ENCODE measurements at places on chromosomes 11 and 22. TPM values are rescaled to one million over a fixed set of nuclear protein-coding genes. Genes with fewer than 3 reads are reported as not detected.

GRCh38 chr22:47196881-47197772 is 434.7 kb downstream of the TBC1D22A start:
- DNase-seq = peak; percentile 46

- no peak for DNase-seq
These were observed 4.0 kb downstream of the FXYD2 start for GRCh38 chr11:117820516-117820915.

- no peak for DNase-seq
These were observed 172.9 kb upstream of the DDI1 start for GRCh38 chr11:103863497-103863896.

- peak; percentile 59 for DNase-seq
These were observed 13.9 kb downstream of the LRRC32 start for GRCh38 chr11:76656571-76657081.

DNA sequence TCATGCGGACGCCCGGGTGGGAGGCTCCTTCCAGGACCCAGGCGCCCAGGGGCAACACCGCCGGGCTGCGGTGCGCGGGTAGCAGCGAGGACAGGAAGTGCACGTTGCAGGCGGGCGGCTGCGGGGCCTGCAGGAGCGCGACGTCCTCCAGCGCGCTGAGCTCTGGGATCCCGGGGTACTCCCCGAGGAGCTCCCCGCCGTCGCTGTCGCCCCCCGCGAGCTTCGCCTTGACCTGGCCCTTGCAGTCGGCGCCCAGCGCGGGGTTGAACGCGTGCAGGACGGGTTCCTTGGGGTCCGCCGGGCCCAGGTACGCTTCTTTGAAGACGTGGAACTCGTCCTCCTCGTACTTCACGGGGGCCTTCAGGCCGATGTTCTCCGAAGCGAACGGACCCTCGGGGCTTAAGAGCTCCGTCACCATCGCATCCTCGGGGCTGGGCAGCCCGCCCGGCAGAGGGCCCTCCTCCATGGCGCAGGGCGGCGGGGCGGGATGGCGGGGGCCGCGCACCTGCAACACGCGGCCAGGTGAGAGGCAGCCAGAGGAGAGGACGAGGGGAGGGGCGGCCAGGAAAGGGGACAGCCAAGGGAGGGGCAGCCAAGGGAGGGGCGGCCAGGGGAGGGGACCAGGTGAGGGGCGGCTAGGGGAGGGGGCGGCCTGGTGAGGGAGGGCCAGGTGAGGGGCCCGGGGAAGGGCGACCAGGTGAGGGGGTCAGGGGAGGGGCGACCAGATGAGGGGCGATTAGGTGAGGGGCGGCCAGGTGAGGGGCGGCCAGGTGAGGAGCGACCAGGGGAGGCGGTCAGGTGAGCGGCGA is 921 bp downstream of the TESMIN start:
- no peak for DNase-seq

GRCh38 chr11:97414801-97415200 is 1025.0 kb downstream of the JRKL start:
- DNase-seq = no peak

DNA sequence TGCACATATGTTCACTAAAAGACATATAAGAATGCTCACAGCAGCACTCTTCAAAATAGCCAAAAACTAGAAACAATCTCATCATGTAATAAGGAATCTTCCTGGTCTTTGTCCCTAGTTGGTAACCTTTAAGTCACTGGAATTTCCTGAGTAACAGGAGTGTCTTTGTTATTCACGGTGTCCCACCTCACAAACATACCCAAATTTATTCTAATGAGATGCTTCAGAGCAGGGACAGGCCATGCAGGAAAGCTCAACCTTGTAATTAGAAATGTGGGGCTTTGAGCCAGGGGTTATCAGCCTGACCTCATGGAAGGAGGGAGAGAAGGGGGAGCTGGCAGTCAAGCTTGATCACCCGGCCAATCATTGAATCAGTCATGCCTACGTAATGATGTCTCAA is 40.3 kb upstream of the NFRKB start:
- DNase-seq = no peak

DNA sequence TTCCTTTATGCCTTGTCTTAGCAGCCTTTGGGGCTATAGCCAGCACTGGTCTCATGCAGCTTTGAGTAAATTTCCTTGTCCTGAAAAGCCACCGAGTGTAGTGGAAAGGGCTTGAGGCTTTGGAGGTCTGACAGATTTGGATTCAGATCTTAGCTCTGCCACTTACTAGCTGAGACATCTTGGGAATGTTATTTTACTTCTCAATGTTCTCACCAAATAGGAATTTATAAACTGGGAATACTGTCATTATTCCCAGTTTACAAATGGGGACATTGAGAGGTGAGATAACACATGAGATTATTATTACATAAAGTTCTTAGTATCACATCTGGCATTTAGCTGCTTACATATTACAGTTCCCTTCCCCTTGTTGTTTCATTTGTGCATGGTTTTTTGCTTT is 95.5 kb downstream of the COMMD9 start:
- no peak for DNase-seq

GRCh38 chr22:48568736-48569330 is 1258.8 kb downstream of the BRD1 start:
- DNase-seq = no peak

DNA sequence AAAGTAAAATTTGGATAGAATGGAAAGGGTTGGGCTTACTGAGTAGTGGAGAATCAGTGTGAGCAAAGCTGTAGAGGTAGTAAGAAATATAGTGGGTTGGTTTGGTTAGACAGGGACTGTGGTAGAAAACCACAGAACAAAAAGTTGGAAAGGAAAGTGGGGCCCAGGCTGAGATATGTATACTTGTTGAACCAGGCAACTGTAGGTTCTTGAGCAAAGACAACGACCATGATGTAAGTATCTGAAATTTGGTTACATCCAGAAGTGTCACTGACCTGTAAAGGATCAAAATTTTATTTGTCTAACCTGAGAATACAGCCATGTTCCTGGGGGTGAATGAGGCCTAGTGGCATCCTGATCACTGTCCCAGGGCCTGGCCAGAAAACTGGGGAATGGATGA is 114.1 kb downstream of the STIM1 start:
- DNase-seq = no peak

- no peak for DNase-seq
These were observed 840.2 kb upstream of the CNTN5 start for GRCh38 chr11:98180511-98180910.

DNA sequence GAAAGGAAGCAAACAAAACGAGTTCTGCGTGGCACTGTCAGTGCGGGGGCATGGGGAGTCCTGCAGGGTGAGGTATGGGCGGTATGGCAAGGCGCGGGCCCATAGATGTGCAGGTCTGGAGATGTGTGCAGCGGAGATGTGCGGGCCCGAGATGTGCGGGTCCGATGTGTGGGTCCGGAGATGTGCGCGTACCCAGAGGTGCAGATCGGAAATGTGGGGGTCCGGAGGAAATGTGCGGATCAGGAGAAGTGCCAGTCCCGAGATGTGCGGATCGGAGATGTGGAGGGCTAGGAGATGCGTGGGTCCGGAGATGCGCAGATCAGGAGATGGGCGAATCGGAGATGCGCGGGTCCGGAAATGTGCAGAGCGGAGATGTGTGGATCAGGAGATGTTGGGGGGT is 35.9 kb downstream of the CDPF1 start:
- DNase-seq = no peak

DNA sequence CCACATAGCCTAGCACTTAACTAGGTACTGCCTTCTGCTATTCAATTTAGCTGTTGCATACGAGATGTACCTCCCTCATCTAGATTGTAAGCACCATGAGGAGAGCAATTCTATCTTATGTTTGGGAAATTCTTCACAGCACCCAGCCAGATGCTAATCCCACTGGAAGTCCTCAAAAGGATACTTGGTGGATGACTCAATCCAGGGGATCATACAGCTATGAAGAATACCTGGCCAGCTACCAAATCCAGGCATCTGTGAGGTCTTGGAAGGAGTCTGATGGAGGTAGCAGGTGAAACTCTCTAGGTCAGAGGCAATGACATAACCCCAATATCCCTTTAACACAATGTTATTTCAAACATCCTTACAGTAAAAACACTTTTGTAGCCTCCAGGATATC is 167.8 kb upstream of the NCAM1 start:
- no peak for DNase-seq

- peak; percentile 90 for DNase-seq
These were observed 496 bp downstream of the TMEM9B start for GRCh38 chr11:8963569-8964323.

GRCh38 chr11:17256512-17256911 is 20.0 kb upstream of the NUCB2 start:
- no peak for DNase-seq

- peak; percentile 80 for DNase-seq
These were observed 12.2 kb downstream of the PHLDB1 start for GRCh38 chr11:118619444-118620197.

GRCh38 chr11:119363851-119364590 is 17.5 kb downstream of the USP2 start:
- DNase-seq = peak; percentile 81

DNA sequence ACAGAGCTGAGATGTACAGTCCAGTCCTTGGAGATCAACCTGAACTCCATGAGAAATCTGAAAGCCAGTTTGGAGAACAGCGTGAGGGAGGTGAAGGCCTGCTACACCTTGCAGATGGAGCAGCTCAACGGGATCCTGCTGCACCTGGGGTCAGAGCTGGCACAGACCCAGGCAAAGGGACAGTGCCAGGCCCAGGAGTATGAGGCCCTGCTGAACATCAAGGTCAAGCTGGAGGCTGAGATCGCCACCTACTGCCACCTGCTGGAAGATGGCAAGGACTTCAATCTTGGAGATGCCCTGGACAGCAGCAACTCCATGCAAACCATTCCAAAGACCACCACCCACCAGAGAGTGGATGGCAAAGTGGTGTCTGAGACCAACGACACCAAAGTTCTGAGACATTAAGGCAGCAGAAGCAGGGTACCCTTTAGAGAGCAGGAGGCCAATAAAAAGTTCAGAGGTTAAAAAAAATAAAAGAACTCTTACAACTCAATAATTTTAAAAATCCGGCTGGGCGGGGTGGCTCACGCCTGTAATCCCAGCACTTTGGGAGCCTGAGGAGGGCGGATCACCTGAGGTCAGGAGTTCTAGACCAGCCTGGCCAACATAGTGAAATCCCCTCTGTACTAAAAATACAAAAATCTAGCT is 69.9 kb upstream of the RTL6 start:
- peak; percentile 68 for DNase-seq

DNA sequence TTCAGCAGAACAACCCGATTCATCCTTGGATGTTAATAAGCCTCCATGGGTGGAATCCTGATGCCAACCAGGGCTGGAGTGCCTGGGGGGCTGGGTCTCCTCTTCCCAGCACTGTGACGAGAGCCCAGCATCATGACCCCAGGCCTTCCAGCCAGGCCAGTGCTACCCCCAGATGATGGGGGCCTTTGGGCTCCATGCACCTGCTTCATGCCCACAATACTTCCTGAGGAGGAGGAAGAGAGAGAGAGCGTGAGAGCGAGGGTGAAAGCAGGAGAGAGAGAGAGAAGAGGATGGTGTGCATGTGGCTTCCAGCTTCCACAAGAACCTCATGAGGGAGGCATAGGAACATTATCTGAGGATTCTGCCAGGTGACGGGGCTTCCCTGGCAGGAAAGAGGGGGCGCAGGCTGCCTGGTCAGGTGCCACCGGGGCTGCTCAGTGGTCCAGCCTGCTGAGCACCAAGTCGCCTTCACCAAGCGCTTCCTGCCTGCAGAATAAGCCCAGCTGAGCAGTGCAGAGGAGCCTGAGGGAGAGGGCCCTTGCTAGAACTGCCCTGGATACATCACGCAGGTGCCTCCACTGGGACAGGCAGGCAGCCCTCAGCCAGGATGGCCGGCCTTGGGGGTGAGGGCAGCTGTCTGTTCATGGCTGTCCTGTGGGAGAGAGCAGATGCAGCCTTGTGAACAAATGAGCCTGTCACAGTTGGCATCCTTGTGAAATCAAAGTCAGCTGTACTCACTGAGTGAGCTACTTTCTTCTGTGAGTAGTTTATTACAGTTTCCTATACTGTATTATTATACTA is 243.3 kb upstream of the B3GAT1 start:
- DNase-seq = peak; percentile 38

DNA sequence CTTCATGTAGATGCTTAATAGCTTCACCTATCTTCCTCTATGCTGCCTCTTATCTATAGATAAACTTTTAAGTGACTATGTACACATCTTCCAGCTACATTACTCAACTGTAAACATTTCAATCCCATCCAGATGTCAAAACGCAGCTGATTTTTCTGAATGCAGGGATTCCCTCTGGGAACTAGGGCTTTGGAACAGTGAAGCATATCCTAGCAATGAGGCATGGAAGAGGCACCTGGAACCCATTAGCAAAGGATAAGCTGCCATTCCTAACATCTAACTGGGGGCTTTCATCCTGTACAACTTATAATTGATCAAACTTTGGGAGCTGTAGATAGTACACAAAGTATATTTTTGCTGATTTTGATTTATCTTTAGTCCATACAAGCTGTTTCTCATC is 40.8 kb upstream of the OPCML start:
- DNase-seq = no peak

DNA sequence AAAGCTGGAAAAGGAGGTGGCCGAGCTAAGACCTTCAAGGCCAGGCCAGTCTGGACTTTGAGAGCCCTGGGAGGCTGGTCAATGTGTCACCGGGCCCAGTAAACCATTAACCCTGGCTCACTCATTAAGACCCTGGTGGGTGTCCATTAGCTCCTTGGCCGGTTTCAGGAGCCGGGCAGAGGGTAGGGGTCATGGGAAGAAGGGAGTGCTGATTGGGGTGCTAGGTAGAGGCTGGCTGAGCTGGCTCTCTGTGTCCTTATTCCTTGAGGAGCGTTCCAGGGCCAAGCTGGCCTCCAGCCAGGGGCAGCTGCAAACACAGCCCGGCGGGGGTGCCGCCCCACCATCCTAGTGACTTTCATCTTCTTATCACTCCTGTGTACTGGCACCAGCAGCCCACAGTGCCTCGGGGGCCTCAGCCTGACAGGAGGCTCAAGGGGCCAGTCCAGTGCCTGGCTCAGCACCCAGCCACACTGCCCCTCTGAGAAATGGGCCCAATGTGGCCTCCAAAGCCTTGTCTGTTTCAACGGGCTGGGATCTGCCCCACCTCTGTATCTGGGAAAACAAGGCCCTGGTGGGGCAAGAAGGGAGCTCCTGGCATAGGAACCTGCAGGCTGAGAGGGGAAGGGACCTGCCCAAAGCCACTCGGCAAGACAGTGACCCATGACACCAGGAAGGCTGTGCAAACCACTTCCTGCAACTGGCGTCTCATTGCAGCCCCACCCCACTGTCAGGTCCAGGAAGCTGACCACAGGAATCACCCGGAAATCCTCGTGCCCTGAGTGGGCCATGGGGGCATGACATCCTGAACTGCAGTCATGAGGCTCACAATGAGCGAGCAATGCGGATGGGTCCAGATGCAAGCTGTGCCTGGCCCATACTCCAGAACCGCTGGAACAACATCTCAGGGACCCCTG is 15.1 kb upstream of the RGL4 start:
- DNase-seq = peak; percentile 65

GRCh38 chr22:45210991-45211390 is 29.7 kb downstream of the KIAA0930 start:
- no peak for DNase-seq

KCNJ1 gene
- polyA plus RNA-seq = not detected

FAT3 gene
- polyA plus RNA-seq = not detected

SHISA8 gene
- 0.12 TPM for polyA plus RNA-seq

CTSW gene
- not detected for polyA plus RNA-seq

SPI1 gene
- 21.6 TPM for polyA plus RNA-seq

TRIM66 gene
- 0.60 TPM for polyA plus RNA-seq

WNT7B gene
- not detected for polyA plus RNA-seq

GP1BB gene
- 1.1 TPM for polyA plus RNA-seq

MUS81 gene
- polyA plus RNA-seq = 33.5 TPM

IGSF22 gene
- not detected for polyA plus RNA-seq

CARD18 gene
- polyA plus RNA-seq = not detected

OR51B4 gene
- not detected for polyA plus RNA-seq

Measured in sigmoid colon (tissue), 7 donors.